AML-193 (cell line): ENCODE measurements at places on chromosomes 11 and 22.

GRCh38 chr22:44086271-44087088 is 62.4 kb downstream of the PARVB start:
- no peak for DNase-seq

DNA sequence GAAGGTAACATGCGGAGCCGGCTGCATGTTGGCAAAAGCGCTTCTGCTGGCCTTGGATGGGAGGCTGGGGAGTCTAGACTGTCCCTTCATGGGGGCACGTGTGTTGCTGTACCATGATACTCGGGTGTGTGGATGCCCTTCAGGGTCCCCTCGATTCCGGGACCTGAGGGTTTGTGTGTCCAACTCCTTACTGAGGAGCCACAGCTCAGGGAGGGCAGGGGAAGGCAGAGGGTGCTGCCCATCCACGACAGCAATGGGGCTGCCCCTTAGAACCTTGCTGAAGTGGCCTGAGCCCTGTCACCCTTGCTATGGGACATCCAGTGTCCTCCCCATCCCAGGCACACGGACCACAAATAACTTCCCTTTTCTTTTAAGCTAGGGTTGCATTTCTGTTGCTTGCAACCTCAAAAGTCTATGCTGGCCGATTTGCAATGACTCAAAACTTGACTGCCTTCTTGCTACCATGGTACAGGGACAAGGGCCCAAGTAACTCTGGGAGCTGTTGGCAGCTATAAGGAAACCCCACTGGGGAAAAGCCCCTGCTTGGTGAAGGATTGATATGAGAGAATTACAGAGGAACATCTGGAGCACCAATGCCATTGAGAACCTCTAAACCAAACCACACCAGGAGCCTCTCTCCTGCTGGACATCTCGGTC is 43.8 kb downstream of the RTL6 start:
- no peak for DNase-seq

GRCh38 chr11:120966840-120967239 is 57.1 kb upstream of the TBCEL start:
- DNase-seq: no peak

DNA sequence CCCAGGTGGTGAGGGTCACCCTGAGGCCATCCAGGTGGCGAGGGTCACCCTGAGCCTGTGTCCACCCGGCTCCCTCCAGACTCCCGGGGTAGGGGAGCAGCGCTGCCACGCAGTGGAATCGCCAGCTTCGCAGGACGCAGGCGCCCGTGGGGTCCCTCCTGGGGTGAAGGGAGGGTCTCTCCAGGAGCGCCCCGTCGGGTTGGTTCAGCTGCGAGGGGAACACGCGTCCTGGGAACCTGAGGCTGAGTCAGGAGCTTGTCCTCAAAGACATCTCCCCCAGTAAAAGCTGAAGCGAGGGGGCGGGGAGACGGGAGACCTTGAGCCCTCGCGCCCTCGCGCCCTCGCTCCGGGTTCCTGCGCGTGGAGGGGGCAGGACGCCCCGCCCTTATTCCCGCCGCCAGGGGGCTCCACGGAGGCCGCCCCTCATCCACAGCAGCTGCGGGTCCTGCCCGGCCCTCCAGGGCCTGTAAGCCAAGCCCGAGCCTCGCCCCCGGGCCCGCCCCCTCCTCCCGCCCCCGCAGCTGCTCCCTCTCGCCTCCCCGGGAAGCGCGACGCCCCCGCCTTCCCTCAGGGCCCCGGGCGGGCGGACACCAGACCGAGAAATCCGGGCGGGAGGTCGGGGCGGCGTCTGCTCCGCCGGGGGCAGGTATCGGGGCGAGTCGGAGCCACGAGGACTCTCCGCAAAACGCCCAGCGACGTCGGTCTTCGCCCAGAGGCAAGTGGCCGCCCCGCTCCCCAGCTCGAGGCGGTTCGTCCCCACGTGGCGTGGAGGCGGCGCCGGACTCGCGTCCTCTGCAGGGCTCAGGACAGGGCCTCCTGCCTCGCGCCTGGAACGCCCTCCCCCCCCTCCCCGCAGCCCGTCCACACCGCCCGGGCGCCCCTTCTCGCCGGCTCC is 22.8 kb downstream of the PIM3 start:
- no peak for DNase-seq

- no peak for DNase-seq
Measured at GRCh38 chr11:16799221-16799620, 60.8 kb downstream of the C11orf58 start.

DNA sequence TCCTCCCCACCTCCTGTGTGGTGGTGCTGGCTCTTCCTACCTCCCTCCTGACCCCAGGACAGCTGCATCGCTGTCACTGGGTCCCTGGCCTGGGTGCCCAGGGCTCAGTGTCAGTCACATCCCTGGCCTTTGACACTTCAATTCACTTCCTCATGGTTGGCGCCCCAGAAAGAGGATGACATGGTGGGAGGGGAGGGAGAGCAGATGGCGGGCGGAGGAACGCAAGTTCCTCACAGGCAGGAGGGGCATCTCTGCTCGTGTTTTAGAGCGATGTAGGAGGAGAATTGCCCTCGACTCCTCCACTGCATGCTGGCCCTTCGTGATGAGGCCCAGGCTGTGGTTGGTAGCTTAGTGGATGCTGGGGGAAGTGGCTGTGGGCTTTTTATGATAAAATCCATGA is 35.1 kb upstream of the KRTAP5-7 start:
- DNase-seq: no peak

- no peak for DNase-seq
Measured at GRCh38 chr11:25562417-25562816, 769.5 kb upstream of the ANO3 start.

DNA sequence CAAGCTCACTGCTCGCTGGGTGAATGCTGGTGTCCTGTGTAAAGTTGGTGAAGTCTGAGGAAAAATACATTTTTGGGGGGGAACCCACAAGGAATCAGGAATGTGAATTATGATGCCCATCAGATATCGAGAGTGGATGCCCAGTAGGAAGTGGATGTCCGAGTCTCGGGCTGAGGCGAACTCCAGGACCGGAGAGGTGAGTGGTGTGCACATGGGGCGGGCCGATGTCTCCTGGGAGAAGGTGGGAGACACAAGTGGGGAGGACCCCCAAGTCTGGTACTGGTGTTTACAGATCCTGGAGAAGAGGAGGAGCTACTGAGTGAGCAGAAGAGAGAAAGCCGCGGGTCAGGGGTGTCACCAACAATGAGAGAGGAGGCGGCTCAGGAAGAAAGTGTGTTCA is 19.2 kb upstream of the APOBEC3A start:
- no peak for DNase-seq

DNA sequence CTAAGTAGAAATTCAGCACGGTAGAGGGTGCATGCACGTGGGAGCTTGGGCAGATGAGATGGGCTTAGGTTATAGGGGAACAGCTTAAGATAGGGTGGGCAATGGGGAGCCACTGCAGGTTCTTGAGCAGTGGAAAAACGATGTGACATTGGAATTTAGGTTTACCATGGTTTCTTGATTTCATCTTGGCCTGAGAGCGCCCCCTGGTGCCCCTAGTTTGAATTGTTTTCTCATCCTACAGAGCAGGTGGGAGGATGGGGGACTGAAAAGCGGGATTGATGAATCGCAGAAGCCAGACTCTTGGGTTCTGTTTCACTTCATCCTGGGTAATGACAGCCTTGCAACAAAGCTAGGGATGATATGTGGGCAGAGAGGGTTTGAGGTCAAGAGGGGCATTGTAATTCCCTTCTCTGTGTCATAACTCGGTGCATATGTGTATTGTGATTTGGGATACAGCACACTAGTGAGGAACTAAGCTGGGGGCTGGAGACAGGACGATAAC is 6.7 kb upstream of the MCAM start:
- DNase-seq: peak; percentile 48

GRCh38 chr11:465896-466530 is 15.9 kb downstream of the PTDSS2 start:
- DNase-seq: peak; percentile 12

DNA sequence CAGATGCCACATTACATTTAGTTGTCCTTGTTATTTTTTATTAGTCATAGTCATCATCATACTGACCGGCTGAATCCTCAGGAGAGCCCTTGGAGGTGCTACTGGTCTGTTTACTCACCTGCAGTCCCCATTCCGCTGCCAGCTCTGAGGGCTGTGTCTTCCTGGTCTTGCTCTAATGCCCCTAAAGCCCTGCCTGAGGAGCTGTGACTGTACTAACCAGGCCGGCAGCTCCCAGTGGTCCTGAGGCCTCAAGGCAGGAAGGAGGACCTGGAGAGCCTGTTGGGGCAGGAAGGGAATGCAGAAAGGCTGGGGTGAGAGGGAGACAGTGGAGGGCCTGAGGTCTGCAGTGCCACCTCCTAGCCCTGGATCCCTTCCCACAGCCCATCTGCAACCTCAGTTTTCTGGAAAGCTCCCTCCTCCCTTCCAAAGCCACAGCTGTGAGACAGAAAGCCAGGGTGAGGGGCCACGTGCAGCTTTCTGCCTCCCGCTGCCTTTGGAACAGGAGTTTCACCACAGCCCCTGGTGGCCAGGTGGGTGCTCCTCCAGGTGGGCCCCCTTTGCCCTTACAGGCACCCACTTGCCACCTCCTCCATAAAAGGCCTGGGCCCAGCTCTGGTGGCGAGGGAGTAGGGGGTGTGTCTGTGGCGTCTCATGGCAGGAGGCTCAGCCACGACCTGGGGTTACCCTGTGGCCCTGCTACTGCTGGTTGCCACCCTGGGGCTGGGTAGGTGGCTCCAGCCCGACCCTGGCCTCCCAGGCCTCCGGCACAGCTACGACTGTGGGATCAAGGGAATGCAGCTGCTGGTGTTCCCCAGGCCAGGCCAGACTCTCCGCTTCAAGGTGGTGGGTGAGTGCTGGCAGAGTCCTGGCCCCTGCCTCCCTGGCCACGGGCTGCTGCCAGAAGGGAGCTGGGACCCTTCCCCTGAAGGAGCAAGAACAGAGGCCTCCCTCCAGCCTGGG is at the start of gene ZP1:
Gene ZP1 (plus strand): TSS at position 632 of the 960 bp plus-strand sequence. CDS start 20 bp downstream, at position 652.
- no peak for DNase-seq

- DNase-seq: no peak
Measured at GRCh38 chr11:27718346-27718862, 18.1 kb upstream of the BDNF start.

- no peak for DNase-seq
Measured at GRCh38 chr11:22392561-22392960, 54.4 kb downstream of the SLC17A6 start.
